Stimulated activated CD8-positive, alpha-beta memory T cell treated with anti-CD3 and anti-CD28 coated beads, Interleukin-15, amount 100 ng/mL, for 1 hour (primary cell): ENCODE measurements at places on chromosomes 11 and 22.
A peak's percentile ranks its signal among the peaks of the same experiment; 100 is the strongest.

DNA sequence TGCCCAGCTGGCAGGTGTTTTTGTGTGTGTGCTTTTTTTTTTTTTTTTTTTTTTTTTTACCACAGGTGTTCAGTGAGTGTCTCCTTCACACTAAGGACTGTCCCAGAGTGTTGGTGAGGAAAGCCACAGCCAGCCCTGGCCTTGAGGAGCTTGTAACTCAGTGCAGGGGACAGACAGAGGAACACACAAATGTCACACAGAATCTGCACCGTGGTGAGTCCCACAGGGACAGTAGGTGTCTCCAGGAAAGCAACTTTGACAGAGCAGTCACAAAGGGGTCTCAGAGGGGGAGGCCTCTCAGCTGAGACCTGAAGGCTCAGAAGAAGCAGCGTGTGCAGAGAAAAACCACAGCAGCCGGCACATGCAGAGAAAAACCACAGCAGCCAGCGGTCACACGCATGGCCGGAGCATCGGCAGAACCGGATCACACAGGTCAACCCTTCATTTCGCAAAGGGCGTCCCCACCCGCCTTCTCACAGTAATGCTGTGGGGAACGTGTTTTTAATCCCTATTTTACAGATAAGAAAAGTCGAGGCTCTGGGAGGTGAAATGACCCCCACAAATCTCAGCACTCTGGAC lies 101.7 kb upstream of the PRR5 start:
- DNase-seq: no peak

GRCh38 chr22:41947424-41948080 lies 600 bp upstream of the CENPM start:
- DNase-seq: no peak

DNA sequence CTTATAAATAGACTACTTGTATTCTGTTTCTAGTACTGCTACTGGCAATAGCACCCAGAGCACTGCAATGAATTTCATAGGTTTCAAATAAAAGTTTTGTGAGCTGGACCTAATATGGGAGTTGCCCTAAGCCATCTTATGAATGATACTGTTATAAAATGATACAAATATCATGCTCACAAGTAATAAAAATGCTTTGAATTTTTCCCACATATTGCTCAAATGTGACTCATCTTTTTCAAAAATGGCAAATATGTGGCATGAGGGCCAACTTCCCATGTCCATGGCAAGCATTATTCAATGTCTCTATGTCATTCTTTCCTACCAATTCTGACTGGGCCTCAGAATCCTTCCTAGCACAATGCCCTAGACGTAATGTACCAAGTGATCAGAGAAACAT lies 137.6 kb downstream of the TRPC6 start:
- DNase-seq: no peak

DNA sequence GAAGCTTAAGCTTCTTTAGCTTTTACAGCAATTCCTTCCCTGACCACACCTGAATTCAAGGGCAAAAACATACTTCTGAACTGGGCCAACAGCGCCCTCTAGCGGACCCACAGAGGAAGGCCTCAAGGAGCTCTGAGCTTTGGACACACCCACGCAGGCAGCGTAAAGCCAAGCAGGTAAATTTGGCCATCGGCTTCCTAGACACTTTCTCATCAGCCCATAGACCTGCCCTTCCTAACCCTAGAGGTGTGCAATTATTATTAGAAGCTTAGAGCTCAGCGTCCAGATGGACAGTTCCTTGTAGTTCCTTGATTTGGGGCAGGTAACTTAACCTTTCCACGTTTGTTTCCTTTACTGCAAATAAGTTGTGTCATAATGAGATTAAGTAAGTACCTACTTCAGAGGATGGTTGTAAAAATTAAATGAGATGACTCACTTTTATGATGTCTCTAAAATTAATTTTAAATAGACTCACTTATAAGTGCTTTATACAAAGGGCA lies 25.7 kb upstream of the HMGXB4 start:
- peak; percentile 33 for DNase-seq

GRCh38 chr11:133803026-133803425 lies 42.3 kb downstream of the SPATA19 start:
- no peak for DNase-seq

- DNase-seq: no peak
Observed at GRCh38 chr22:23168391-23169042, 11.8 kb upstream of the BCR start.

GRCh38 chr11:1436468-1437039 lies 46.8 kb downstream of the BRSK2 start:
- no peak for DNase-seq

- DNase-seq: no peak
Observed at GRCh38 chr11:72885749-72886609, 71.8 kb downstream of the ATG16L2 start.

GRCh38 chr22:37316405-37316804 lies 34.1 kb downstream of the CYTH4 start:
- no peak for DNase-seq

DNA sequence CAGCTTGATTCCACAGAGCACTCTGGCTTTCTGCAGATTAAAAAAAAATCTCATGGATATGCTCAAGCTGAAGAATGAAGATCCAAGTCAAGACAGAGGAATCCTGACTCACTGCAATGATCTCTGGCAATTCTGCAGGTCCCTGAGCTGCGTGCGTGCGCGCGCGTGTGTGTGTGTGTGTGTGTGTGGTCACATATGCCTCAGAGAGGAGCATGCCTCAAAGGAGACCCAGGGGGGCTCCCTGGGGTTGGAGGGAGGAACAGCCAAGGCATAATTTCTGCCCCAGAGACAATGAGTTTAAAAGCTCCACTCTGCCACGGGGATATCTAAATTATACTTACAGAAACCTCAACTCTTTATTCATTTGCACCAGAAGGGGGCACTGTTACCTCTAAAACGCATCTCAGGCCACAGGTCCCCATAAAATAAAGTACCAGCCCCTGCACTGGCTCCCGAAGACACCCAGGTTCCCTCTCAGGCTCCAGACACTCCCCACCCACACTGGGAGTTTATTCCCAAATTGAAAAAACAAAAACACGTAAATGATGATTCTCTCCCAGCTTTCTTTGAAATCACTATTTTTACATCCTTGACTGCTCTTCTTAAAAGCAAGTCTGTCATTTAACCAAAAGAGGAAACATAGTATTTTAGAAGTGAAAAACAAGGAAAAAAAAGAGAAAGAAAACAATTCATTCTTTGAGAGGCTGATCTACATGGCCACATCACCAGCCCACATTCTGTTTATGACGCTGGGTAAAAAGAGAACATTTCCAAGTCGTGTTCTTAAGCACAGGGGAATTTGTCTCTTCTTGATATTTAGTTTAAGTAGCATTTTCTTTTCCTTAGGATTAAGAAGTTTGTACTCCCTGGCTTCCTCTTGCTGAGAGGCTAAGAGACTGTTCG lies 401.0 kb downstream of the LARGE1 start:
- DNase-seq: no peak

DNA sequence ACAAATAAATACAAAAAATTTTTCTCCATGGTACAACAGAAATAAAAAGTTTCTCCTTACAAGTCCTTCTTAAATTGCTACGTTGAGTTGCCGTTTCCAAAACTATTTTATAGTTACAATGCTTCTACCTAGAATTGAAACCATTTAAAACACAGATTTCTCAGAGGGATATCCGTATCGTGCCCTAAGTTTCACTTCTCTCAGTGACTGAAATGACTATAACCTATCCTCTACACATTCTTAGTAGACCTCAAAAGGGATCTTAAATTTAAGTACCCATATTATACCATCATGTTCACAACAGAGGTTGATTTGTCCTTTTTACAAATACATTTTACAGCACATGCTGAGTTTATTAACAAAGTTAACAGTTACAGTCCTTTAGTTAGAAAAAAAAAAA lies 44.1 kb downstream of the USP28 start:
- DNase-seq: no peak

GRCh38 chr11:65817312-65817834 lies 16.4 kb upstream of the SNX32 start:
- no peak for DNase-seq

DNA sequence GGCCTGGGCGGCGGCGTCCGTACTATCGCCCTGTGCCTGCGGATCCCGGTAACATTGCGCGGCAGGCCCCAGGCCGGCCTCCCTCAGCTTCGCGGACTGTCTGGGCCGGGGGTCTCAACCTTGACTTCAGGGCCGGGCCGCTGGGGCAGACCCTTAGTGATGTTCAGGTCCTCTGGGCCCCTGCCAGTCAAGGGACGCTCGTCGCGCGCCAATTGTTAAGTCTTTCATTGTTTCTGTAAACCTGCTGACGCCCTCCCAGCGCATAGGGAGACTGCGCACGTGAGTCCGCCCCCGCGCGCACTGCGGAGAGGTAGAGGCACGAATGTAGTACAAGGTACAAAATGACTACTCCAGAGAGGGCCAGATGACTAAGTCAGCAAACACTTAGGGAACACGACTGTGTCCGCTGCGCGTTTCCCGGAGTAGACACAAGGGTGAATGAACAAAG lies 451 bp upstream of the HDHD5 start:
- DNase-seq: peak; percentile 7

- DNase-seq: no peak
Observed at GRCh38 chr11:94501522-94501921, 7.7 kb downstream of the ANKRD49 start.

GRCh38 chr11:111336582-111337256 lies 38.4 kb downstream of the POU2AF3 start:
- no peak for DNase-seq

DNA sequence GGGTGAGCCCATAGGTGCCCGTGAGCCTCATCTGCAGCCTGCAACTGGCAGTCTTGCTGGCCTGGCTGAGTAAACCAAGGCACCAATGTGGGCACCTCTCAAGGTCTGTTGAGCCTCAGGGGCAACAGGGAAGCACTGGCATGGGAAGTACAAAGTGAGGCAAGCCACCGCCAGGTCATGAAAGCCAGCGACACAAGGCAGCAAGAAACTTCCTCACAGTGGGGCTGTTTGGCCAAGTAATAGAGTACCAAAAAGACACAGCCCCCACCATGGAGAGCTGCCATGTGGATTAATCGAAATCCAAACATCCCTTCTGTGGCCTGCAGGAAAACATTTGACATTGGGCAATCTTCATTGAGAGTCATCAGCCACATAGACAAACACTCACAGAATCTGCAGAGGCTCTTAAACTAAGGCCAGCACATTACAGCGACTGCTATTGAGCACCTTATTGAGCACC lies 43.6 kb upstream of the FIBIN start:
- DNase-seq: no peak

DNA sequence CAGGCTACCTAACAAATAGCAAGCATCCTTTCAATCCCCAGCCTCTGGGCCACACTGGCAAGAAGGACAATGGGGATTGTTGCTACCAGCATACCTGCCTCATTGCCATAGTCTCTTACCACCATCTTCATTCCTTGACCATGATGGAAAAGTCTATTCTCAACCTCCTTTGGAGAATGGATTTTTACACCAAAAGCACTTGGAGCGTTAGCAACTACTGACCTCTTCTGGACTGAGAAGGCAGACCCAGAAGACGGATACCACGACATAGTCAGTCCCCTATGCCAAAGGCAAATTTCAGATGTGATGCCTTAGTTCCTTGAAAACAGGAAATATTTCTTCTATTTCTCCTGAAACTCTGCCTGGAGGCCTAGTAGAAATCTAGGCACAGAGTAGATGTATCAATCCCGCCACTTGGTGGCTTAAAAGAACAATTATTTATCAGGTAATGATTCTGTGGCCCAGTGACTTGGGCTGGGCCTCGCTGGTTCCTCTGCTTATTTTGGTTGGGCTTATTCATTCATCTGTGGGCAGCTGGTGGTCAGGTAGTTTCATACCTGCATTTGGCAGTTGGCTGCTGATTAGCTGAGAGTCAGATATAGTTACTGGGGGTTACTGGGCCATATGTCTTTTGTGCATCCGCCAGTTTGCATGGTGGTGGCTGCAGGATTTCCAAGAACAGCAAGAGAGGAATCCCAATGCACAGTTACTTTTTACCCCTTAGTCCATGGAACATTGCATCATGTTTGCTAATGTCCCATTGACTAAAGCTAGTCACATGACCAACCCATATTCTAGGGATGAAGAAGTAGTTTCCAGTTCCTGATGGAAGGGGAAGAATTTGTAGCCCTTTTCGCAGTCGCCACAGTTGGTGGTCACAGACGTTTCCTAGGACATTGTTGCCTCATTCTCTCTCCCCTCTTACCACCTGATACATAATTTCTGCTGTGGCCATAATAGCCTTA lies 75.2 kb downstream of the DHCR7 start:
- DNase-seq: no peak

DNA sequence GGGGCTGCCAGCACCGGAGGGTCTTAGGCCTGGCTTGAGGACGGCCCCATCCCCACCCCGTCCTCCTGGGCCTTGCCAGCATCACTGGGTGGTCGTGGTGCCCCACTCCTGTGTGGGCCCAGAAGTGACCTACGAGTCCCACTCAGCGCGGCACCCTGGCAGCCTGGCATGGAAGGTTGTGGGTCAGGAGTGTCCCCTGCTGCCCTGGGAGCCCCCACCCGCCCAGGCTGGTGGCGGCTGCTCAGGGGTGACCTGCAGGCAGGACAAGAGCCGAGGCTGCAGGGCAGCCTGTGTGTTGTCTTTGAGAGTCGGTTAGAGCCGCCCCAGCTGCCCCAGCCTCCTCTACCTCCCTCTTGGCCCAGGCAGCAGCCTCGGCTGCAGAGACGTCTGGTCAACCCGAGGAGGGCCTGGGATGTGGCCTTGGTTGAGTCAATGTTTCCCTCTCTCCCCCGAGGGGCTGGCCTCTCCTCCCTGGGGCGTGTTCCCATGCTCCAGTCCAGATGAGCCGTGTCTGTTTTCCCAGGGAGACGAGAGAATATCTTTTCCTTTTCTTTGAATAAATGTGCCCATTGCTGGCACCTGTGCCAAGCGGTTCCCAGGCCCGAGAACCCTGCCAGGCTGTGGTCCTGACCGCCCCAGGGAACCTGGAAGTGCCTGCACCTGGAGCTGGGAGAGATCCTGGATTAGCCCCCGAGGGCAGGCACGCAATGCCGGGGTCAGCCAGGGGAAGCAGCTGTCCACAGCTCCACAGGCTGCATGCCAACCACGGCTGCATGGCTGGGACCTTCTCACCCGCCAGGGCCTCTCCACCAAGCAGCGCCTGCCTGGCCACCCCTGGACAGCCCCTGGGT lies 35.7 kb upstream of the MUC5AC start:
- no peak for DNase-seq

DNA sequence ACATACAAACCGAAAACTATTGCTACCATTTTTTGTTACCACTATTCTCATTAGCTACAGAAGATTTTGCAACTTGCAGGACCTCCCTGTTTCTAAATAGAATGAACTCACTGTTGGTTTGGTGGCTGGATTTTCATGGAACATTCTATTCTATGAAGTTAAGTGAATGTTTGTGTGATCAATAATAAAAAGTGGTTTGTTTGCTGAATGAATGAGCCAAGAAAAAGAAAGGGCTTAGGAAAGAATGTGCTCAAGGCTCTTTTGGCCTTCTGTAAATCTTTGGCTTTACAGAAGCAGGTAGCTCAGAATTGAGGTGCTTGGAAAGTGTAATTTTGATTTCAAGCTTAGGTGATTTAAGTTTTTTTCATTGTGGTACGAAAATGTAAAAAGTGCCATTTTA lies 5.9 kb upstream of the SCGB1D2 start:
- no peak for DNase-seq
